Stimulated activated CD4-positive, alpha-beta T cell treated with anti-CD3 and anti-CD28 coated beads, Interleukin-1b, Interleukin-23, amount 100 ng/mL, for 24 hours (primary cell): ENCODE measurements at places on chromosomes 7 and 10.

- no peak for DNase-seq
Observed at GRCh38 chr10:72812753-72813430, 80.6 kb upstream of the OIT3 start.

- DNase-seq = no peak
Observed at GRCh38 chr7:33300131-33300530, 170.8 kb downstream of the BBS9 start.

DNA sequence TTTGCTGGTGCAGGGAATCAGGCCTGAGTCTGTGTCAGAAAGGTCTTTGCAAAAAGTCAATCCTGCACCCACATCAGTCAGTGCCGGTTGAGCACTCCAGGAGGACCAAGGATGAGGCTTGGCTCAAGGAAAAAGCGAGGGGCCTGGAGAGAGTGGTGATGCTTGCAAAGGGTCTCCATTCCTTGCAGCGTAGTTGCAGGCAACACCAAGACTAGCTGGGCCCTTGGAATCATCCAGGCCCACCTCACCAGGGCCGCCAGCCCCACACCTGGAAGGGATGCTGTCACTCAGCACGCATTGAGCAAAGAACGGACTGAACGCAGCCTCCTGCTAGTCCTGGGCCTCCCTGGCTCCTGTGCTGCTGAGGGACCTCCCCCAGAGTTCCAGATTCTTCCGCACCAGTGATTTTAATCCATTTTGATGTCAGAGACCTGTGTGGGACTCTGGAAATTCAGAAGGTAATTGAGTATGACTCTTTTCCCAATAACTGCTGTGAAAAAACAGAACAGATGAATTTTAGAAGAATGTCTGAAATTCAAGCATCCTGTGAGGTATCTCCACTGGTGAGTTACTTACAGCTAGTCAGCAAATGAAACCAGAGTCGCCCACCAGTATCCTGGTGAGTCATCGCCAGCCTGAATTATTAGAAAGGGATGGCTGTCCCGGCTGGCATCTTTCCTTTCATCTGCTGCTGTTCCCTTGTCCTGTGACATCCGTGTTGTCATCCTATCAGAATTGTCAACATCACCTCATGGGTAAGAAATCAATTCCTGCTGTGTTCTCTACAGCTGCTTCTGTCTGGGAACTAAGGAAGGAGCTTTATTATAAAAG lies 150.8 kb upstream of the NPS start:
- DNase-seq = no peak

DNA sequence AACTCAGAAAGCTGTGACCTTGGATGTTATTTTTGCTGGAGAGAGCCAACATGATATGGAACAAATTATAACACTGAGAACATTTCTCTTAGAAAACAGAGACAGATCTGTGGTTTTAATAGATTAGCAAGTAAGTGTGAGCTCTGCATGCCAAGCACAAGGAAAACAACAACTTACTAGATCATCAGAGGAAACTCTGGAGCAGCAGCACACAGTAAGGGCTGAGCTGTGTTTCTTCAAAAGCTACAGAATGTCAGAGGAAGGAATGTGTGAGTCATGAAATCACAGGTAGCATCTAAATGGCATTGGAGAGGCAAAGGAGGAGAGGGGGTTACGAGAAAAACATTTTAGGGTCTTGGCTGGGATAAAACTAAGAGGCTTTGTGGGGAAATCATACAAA lies 283.4 kb upstream of the FZD8 start:
- DNase-seq = no peak

DNA sequence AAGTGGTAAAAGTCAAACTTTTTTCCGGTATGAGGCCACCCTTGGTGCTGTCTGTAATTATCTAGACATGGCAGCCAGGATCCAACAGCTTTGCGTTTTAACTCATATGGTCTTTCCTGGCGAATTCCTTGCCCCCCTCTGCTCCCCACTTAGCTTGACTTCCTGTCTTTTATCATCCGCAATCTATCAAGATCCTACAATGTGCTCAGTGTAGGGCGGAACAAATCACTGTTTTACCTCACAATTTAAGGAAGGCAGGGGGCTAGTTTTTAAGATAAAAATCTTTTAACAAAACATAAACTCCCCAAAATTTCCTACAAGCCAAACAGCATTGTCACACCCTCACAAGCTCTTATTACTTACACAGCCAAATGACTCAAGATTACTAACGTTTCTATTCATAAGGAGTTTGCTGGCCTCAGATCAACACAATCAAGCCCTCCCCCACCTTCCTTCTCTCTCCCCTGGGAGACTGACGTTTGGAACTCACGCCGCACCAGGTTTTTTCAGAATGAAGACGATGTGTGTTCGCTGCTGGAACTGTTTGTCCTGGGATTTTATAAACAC lies 1.3 kb upstream of the CDK14 start:
- no peak for DNase-seq

- no peak for DNase-seq
Observed at GRCh38 chr7:55086413-55087201, 67.8 kb downstream of the EGFR start.

- no peak for DNase-seq
Observed at GRCh38 chr10:10642751-10643150, 374.9 kb upstream of the CELF2 start.

DNA sequence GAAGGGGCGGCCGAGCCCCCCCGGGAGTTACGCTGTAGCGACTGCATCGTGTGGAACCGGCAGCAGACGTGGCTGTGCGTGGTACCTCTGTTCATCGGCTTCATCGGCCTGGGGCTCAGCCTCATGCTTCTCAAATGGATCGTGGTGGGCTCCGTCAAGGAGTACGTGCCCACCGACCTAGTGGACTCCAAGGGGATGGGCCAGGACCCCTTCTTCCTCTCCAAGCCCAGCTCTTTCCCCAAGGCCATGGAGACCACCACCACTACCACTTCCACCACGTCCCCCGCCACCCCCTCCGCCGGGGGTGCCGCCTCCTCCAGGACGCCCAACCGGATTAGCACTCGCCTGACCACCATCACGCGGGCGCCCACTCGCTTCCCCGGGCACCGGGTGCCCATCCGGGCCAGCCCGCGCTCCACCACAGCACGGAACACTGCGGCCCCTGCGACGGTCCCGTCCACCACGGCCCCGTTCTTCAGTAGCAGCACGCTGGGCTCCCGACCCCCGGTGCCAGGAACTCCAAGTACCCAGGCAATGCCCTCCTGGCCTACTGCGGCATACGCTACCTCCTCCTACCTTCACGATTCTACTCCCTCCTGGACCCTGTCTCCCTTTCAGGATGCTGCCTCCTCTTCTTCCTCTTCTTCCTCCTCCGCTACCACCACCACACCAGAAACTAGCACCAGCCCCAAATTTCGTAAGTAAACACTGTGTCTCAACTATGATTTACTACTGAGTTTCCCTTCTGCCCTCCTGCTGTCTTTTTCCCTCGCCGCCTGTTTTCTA lies 666 bp downstream of the NRG3 start:
- no peak for DNase-seq

DNA sequence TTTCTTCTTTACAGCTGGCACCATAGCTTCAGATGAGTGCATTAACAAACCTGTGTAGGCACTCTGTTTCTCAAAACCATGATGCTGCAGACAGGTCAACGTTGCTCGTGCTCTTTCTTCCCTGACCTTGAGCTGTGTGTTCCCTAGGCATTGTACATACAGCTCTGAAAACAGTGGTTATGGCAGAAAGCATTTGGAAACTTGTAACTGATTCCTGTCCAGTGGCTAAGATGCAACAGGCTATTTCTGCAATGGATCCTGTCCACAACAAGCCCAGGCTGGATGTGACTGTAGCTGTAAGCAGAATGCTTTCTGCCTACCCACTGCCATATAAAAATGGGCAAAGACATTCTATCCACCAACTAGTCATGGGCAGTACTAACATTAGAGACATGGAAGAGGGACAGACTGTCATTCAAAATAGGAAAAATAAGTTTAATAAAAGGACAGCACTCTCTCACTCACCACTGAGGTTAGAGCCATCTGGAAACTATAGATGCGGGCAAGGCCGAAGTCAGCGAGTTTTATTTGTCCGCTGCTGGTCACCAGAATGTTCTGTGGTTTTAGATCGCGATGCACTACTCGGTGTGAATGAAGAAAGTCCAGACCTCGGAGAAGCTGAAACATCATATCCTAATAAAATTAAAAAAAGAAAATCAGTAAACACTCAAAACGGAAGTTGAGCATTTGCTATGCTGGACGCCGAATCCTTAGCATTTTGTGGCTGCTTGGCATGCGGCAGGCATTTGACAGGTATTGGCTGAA lies 111.0 kb downstream of the CDK6 start:
- DNase-seq = no peak

GRCh38 chr10:50990568-50991455 lies 83.5 kb upstream of the PRKG1 start:
- no peak for DNase-seq

DNA sequence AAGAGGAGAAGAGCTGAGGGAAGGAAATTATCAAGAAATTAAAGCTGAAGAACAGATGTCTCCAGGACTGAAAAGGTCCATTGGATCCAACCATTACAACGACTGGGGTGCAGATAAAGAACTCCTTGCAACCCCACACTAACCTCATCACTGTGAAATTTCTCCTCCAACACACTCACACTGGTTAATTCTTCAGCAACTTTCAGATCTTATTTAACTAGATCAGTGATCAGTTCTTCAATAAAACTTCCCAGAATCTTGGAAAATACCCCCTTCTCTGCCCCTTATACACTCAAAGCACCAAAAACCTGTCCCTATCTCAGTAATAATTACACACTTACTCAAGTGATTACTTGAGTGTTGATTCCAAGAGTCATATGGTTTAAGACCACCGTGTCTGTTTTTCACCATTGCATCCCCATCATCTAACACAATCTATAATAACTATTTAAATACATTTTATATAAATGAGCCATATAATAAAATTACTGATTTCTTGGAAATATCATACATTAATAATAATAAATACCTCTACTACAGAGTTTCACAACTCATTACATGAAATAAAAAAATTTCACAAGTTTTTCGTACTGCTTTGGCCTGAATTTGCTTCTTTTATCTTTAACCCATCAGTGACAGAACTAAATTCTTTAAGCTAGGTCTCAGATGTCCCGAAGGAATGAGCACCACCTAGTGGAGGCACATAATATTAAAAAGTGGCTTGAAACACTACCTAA lies 123.7 kb downstream of the MPP7 start:
- no peak for DNase-seq

- no peak for DNase-seq
Observed at GRCh38 chr7:36062154-36062815, 90.8 kb upstream of the EEPD1 start.

- DNase-seq = no peak
Observed at GRCh38 chr10:13338390-13339110, 9.5 kb downstream of the SEPHS1 start.

- DNase-seq = no peak
Observed at GRCh38 chr7:93178213-93178612, 30.0 kb upstream of the SAMD9L start.

- no peak for DNase-seq
Observed at GRCh38 chr10:71776481-71776925, 3.2 kb upstream of the VSIR start.
